ENCODE measurements at places on chromosomes 13 and 19.
A peak's percentile ranks its signal among the peaks of the same experiment; 100 is the strongest.

DNA sequence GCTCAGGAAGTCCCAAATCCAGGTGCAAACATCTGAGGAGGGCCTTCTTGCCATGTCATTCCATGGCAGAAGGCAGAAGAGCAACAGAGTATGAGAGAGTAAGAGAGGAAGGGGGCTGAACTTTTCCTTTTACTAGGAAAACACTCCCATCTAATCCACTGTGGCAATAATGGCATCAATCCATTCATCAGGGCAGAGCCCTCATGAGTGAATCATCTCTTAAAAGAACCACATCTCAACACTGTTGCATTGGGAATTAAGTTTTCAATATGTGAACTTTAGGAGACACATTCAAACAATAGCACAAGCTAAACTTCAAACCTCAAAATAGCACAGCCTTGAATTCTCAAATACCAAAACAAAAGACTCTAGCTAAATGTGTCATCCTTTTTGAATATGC, 264.5 kb downstream of the KCTD12 start:
- DNase-seq = no peak

DNA sequence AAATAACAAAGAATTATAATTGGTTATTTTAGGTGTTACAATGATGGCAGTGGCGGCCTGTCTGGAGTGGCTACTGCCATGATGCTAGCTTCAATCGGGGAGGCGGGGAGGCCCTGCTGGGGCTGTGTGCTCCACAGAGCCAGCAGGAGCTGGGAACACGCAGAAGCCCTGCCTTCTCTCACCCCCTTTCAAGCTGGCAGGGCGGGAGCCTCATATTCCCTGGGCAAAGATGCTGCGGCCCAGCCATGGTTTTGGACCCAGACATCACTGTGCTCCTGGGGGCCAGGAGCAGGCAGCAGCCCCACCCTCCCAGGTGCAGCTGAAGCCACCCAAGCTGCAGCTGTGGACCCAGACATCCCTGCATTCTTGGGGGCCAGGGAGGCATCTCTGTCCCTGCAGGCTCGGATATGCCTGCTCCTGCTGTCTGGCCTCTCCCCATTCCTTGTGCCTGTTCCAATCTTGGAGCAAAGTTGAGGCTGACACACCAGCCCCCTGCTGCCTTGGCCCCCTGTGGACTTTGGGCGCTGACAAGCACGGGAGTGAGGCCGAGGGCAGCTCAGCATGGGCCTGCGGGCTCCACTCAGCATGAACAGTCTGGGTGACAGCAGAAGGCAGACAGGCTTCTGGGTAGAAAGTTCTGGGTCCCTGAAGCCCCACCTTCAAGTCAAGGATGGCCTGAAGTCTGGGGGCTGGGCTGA, 263.1 kb upstream of the HTR2A start:
- DNase-seq = no peak

- no peak for DNase-seq
These were observed 24.5 kb downstream of the MBNL2 start for GRCh38 chr13:97246596-97247158.

DNA sequence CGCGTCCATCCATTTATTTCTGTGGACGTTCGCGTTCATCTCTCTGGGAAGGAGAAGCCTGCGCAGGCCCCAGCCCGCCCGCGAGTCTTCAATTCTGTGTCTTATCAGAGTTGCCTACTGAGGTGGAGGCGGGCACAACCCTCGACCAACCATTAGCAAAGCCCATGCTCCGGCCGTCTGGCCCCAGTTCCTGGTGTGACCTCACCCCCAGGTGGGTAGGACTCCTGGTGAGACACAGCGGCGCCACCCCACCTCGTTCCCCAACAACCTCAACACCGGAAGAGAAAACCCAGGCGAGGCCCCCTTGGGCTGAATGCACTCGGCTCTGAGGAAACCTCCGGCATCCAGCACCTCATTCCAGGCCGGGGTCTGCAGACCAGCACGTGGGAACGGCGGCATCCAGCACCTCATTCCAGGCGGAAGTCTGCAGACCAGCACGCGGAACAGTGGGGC, 14.7 kb downstream of the ZNF787 start:
- no peak for DNase-seq

GRCh38 chr19:54062643-54063042, 1.1 kb downstream of the VSTM1 start:
- DNase-seq = no peak

DNA sequence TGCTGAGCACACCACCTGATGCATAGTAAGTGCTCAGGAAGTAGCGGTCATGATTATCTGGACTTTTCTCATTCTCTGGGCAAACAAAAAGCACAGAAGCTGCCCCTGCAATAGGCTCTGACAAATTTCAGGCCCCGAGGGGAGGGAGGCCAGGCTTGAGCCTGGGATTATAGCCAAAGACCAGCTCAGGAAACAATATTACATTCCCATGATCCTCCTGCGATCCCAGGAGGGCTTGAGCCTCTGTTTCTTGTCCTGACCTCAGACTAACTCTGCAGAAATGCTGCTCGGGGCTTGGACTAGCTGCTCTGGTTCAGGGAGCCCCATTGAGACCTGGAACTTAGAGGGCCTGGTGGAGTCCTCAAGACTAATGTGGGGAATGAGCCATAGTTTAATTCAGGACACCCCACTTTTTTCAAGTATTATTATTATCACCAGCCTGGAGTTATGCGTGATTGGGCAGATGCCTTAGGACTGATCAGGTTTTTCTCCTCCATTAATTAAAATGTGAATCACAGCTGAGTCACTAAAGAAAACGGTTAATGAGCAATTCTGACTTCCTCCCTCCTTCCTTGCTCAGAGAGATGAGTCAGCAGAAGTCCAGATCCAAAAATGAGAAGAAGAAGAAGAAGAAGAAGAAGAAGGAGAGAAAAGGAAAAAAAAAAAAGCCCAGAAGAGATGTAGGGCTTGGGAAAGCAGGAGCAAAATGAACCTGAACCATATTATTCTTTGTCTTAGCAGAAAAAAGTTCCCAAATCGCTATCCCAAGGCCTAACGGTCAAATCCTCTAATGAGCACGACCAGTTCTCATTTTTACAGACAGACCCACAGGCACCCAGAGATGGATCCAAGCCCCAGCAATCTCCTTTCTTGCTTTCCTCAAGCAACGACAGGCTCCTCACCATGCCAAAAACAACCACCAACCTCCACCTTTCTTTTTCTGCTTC, 107.2 kb downstream of the CACNA1A start:
- DNase-seq = no peak

DNA sequence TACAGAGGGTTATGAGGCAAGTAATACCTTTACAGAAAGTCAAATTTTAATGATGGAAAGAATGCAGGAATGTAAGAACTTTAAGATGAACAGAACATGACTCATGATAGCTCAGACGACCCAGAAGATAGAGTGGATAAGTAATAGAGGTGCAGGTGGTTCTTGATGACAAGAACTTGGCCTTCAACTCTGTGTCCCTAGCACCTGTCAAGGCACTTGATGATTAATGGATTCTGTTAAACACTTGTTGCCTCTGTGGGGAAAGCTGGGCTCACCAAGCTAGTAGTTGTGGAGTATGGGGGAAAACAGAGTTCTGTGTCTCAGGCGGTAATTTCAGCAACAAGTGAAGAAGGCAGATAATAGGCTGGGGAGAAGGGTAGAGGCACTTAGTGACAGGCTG, 306.2 kb downstream of the ATP8A2 start:
- DNase-seq = no peak

GRCh38 chr13:109569958-109570711, 216.2 kb downstream of the IRS2 start:
- peak; percentile 33 for DNase-seq

DNA sequence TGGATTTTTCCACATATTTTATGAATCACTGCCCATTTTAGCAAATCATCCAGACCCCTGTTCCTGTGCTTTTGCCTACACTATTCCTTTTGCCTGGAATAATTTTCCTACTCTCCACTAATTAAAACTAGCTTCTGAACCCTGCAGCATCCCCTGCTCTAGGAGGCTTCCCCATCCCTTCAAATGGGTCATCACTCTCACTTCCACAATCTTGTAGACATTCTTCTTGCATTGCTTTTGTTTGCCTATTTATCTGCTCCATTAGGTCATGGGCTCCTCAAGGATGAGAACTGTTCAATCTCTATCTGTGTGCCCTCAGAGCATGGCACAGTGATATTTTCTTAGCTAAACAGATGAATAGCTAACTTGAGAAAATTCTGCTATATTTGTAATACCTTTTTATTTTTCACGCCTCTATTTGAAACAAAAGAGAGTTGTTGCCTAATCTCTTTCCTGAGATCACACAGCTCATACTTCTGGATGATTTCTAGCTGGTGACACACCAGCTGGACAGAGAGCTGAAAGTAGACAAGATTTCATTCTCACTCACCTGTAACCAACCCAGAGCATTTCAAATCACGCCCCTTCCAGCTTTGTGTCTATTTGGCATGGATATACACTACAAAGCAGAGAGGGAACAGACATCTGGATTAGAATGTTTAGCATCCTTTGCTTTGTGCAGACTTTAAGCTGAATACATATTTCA, 466.0 kb downstream of the FOXO1 start:
- DNase-seq = no peak

- no peak for DNase-seq
These were observed 14.8 kb downstream of the ARL11 start for GRCh38 chr13:49643035-49643646.
